ENCODE measurements at places on chromosomes 3 and 15.

GRCh38 chr3:147394884-147395225, 11.5 kb downstream of the ZIC4 start:
- DNase-seq: no peak

GRCh38 chr15:47041301-47041700, 676.0 kb upstream of the SEMA6D start:
- no peak for DNase-seq

GRCh38 chr3:63952248-63952594, 40.0 kb upstream of the SCAANT1 start:
- no peak for DNase-seq

GRCh38 chr3:64422932-64423331, 197.7 kb upstream of the PRICKLE2 start:
- no peak for DNase-seq

- DNase-seq: no peak
Observed at GRCh38 chr3:54537506-54537905, 390.4 kb downstream of the LRTM1 start.

GRCh38 chr3:46640927-46641326, 28.6 kb downstream of the FAM240A start:
- no peak for DNase-seq

- no peak for DNase-seq
Observed at GRCh38 chr3:52721002-52721729, 15.3 kb downstream of the SPCS1 start.
